ENCODE measurements at places on chromosomes 12 and 14. TPM values are rescaled to one million over a fixed set of nuclear protein-coding genes. Genes with fewer than 3 reads are reported as not detected.

DNA sequence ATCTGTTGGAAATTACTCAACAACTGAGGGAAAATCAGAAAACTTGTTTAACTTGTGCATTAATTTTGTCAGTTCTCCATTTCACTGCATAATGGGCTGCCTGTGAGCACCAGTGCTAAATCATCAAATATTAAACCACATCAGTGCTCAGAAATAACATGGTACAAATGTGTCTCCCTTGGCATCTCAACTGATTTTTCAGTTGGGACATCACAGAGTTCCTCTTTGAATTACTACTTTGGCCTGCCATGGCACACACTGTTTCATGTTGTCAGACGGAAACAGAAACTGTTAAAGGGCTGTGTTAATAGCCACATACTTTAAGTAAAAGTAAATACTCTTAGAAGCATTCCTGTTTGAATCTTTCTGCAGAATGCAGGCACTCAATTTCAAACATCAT lies 42.1 kb upstream of the STRN3 start:
- no peaks in the 10 kb centered on the region for H3K4me1 ChIP-seq
- H3K36me3 ChIP-seq: peaks cover 19% of the 10 kb centered on the region
- H3K4me3 ChIP-seq: no peak overlapping the region
- no peak for DNase-seq
- H3K27ac ChIP-seq: no peak overlapping the region
- H3K27me3 ChIP-seq: no peaks in the 10 kb centered on the region

DNA sequence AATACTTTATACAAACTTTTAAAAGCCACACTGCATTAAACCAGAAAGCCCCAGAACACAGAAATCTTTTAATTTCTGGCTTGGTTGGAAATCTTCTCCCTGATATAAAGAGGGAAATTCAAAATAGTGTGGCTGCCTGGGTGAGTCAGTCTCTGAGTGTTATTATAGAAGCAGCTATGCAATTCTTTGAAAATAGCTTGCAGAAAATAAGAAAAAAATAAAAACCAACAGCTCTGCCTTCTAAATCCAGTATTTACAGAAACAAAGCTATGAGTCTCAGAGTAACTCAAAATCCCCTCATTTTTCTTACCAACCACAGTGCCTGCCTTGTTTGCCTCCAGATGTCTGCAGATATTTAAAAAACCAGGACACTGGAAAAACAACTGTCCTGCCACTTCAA lies 68.6 kb upstream of the FERMT2 start:
- no peaks in the 10 kb centered on the region for H3K27me3 ChIP-seq
- no peak overlapping the region for H3K27ac ChIP-seq
- H3K4me1 ChIP-seq: peaks cover 8% of the 10 kb centered on the region
- H3K36me3 ChIP-seq: no peaks in the 10 kb centered on the region

DNA sequence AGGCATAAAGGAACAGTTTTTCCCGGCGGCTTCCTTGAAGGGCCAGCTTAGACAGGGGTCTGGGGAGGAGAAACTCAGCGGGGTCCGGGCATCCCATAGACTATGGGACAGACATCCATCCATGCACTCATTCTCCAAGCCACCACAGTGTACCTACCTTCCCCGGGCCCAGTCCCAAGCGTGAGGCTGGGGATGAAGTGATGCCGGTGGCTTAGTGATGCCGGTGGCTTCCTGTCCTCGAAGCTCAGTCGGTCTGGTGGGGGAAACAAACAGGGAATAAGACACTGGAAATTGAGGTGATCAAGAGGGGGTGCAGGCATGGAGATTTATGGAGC lies 421 bp downstream of the RTL1 start:
- no peak overlapping the region for H3K4me3 ChIP-seq
- H3K36me3 ChIP-seq: no peaks in the 10 kb centered on the region
- peaks cover 99% of the 10 kb centered on the region for H3K27me3 ChIP-seq
- no peak for DNase-seq
- no peak overlapping the region for H3K27ac ChIP-seq
- peaks cover 30% of the 10 kb centered on the region for H3K4me1 ChIP-seq

DNA sequence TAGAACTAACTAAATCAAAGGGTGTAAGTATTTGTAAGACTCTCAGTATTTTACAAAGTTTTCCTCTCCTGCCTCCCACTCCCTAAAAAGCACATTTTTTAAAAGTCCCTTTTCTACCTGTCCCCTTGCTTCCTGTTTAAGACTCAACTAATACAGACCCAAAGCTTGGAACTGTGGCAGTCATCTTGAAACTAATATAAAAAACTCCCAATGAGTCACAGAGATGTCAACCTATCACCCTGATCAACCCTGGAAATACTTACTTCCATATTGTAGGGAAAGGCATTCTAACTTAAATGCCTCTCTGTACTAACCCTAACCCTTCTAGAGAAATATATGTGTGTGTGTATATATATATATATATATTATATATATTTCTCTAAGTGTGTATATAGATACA lies 184.8 kb downstream of the SPTSSA start:
- no peak for DNase-seq
- no peaks in the 10 kb centered on the region for H3K4me1 ChIP-seq
- H3K36me3 ChIP-seq: no peaks in the 10 kb centered on the region
- H3K4me3 ChIP-seq: no peak overlapping the region
- no peak overlapping the region for H3K27ac ChIP-seq
- H3K27me3 ChIP-seq: no peaks in the 10 kb centered on the region

- H3K4me3 ChIP-seq: no peak overlapping the region
- no peak overlapping the region for H3K27ac ChIP-seq
- H3K27me3 ChIP-seq: no peaks in the 10 kb centered on the region
- H3K36me3 ChIP-seq: peaks cover 95% of the 10 kb centered on the region
- DNase-seq: no peak
Observed at GRCh38 chr14:90263748-90264449, 7.5 kb downstream of the PSMC1 start.

GRCh38 chr12:3885277-3886094 lies 12.3 kb upstream of the PARP11 start:
- peak overlapping the region; percentile 56 for H3K4me3 ChIP-seq
- H3K27ac ChIP-seq: peak overlapping the region; percentile 76
- peaks cover 15% of the 10 kb centered on the region for H3K27me3 ChIP-seq
- H3K4me1 ChIP-seq: peaks cover 9% of the 10 kb centered on the region

DNA sequence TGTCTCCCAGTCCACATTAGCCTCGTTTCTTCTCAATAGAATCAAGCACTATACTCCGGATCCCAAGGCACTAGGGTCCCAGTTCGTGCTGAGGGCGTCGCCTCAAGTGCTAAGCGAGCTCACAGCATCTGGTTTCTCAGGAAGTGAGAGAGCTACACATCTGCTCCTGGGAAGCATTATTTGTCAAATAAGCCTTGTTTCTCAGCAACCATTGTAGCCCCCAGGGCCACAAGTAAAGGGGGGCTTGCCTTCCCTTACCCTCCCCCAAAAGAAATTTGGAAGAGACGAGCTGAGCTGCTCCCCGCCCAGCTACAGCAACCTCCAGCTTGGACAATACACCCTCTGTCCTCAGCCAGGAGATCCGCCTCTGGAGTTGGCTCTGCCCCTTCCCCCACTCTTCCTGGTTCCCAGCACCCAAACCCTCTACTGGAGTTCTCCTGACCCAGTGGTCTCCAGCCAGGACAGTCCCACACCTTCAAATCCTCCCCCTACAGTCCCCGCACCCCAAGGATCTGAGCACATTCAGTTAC lies 5.7 kb upstream of the TNS2 start:
- peaks cover 16% of the 10 kb centered on the region for H3K36me3 ChIP-seq
- H3K4me3 ChIP-seq: peak overlapping the region; percentile 92
- no peaks in the 10 kb centered on the region for H3K27me3 ChIP-seq

- peak overlapping the region; percentile 93 for H3K27ac ChIP-seq
- no peak overlapping the region for H3K4me3 ChIP-seq
- no peak for DNase-seq
Observed at GRCh38 chr12:124683152-124684124, 116.0 kb upstream of the NCOR2 start.

DNA sequence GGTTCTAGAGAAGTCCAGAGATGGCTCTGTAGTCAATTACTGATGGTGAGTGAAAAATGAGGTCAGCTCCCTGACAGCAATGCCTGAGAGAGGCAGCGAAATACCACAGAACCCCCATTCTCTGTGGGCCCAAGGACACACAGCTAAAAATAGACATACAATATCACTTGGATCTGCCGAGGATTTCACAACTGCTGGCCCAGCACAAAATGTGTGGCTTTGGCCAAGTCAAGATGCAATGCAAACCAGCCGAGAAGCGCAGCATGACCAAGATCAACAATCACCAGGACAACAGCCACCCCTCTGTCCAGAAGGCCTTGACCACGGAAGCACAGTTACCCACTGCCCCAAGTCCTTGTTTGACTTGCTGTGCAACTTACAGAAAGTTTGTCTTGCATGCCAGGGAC lies 52.2 kb downstream of the CKAP4 start:
- peak overlapping the region; percentile 51 for H3K27ac ChIP-seq
- no peak overlapping the region for H3K4me3 ChIP-seq
- no peaks in the 10 kb centered on the region for H3K27me3 ChIP-seq
- peaks cover 19% of the 10 kb centered on the region for H3K4me1 ChIP-seq
- DNase-seq: peak; percentile 58

GRCh38 chr12:95918194-95918993 lies 24.0 kb downstream of the CCDC38 start:
- H3K27me3 ChIP-seq: peaks cover 10% of the 10 kb centered on the region
- H3K27ac ChIP-seq: no peak overlapping the region
- no peak overlapping the region for H3K4me3 ChIP-seq
- no peak for DNase-seq

DNA sequence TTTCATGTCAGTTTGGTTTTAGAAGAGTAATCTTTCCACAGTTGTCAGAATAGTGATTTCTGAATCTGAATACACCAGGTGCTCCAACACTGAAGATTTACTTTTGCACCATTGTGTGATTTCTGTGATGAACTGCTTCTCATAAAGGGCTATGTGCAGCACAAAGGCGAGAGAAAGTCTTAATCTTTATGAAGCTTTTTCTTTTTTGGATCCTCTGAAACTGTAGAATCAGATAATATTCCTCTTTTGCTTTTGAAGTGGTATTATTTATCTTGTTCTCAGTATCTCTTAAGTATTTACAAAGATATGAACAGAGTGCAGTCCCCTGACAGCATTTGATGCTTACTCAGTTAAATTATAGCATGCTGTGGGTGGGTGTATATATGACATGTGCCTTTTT lies 207.8 kb downstream of the NAV3 start:
- no peak overlapping the region for H3K27ac ChIP-seq
- no peak for DNase-seq
- no peaks in the 10 kb centered on the region for H3K4me1 ChIP-seq
- H3K27me3 ChIP-seq: no peaks in the 10 kb centered on the region
- no peak overlapping the region for H3K4me3 ChIP-seq
- no peaks in the 10 kb centered on the region for H3K36me3 ChIP-seq

GRCh38 chr12:6084261-6084968 lies 40.1 kb downstream of the VWF start:
- H3K4me3 ChIP-seq: no peak overlapping the region
- H3K27me3 ChIP-seq: no peaks in the 10 kb centered on the region
- peaks cover 7% of the 10 kb centered on the region for H3K36me3 ChIP-seq
- no peak for DNase-seq

DNA sequence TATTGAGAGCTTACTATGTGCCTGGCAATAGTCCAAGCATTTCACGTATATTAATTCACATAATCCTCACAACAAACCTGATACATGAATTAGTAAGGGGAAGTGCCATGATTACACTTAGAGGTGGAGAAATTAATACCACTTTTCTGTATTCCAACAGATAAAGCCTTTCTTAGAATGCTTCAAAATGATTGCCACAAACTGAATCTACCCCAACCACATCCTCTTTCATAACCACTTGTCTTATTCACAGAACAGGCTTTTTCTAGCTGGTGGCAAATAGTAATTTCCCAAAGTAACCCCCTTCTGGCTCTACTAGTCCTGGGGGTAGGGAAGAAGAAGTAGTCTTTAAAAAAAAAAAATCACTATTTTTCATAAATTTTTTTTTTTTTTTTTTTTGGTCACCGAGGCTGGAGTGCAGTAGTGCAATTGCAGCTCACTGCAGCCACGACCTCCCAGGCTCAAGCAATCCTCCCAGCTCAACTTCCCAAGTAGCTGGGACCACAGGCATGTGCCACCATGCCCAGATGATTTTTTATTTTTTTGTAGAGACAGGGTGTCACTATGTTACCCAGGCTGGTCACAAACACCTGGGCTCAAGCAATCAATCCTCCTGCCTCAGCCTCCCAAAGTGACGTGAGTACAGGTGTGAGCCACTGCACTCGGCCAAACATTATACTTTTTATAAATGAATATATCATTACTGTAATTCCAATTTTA lies 59.0 kb upstream of the ARID2 start:
- no peaks in the 10 kb centered on the region for H3K36me3 ChIP-seq
- no peaks in the 10 kb centered on the region for H3K27me3 ChIP-seq
- H3K27ac ChIP-seq: peak overlapping the region; percentile 69
- peaks cover 47% of the 10 kb centered on the region for H3K4me1 ChIP-seq
- H3K4me3 ChIP-seq: no peak overlapping the region

DNA sequence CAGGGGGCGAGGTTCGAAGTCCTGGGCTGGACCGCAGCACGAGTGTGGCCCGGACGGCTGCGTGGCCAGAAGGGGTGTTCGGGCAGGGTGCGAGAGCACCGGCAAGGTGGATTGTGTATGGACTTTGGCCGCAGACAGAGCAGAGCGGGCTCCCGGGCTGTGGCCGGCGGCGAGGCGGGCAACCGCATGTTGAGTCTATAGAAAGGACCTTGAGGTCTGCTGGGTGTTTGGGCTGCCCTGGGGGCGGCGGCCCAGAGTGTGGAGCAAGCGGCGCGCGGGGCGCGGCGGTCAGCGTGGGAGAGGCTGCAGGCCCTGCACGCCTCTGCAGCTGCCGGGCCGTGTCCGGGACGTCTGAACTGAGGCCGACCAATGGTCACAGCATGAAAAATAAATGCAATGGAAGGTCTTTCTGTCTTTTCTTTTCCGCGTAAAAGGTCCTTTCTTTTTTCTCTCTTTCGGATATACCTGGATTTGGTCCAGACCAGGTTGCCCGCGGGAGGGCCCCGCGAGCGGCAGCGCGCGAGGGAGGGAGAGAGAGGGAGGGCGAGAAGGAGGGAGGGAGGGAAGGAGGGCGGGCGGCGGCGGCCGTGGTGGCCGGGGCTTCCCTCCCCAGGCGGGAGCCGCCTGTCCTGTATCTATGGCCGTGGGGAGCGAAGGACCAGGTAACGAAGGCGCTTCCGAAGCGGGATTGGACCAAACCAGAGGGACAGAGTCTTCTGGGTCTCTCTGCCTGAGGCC lies 5.5 kb upstream of the HOXC9 start:
- H3K36me3 ChIP-seq: no peaks in the 10 kb centered on the region
- H3K4me3 ChIP-seq: peak overlapping the region; percentile 66
- no peak overlapping the region for H3K27ac ChIP-seq
- peaks cover 100% of the 10 kb centered on the region for H3K27me3 ChIP-seq
- DNase-seq: no peak
- peaks cover 25% of the 10 kb centered on the region for H3K4me1 ChIP-seq

DNA sequence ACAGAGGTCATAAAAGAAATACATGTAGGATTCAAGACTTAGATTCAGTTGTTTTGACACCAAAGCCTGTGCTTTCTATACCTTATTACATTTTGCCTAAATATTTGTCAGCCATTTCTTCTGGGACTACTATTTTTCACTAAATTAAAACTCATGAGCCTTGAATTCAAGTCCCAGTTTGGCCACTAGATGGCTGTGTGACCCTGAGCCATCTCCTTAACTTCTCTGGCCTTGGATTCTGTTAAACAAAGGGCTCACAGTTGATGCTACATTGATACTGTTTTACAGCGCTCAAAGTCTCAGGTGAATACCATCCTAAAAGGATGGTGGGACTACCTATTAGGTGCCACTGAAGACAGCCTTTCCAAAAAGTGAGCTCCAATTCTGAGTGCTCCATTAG lies 39.6 kb upstream of the CCDC198 start:
- H3K4me1 ChIP-seq: no peaks in the 10 kb centered on the region

Gene PRB2
- not detected for total RNA-seq

Gene SLC25A47
- not detected for total RNA-seq

Gene AJUBA
- total RNA-seq: 7.2 TPM

Gene EML1
- 33.3 TPM for total RNA-seq

Gene KCNC2
- not detected for total RNA-seq

Gene SNRNP35
- 23.0 TPM for total RNA-seq

Gene TRHDE
- total RNA-seq: 0.96 TPM
